Cardiac muscle cell (in vitro differentiated cells and primary cell): ENCODE measurements at places on chromosomes 16 and 17. TPM values are rescaled to one million over a fixed set of nuclear protein-coding genes. Genes with fewer than 3 reads are reported as not detected.

Gene COL1A1
- 212 and 261 TPM in 2 replicates for polyA plus RNA-seq

Gene CTRB2
- polyA plus RNA-seq = 0.76 TPM in 1 of 2 replicates, not detected in the other

Gene MFSD6L
- polyA plus RNA-seq = not detected in 2 replicates

Gene NPIPA8
- polyA plus RNA-seq = not detected in 2 replicates

Gene OR4D1
- polyA plus RNA-seq = not detected in 2 replicates

Gene RGS9
- 5.5 and 8.5 TPM in 2 replicates for polyA plus RNA-seq

Gene IGSF6
- 0.13 TPM in 1 of 2 replicates, not detected in the other for polyA plus RNA-seq

Gene FGF11
- polyA plus RNA-seq = 50.4 and 63.6 TPM in 2 replicates

Gene KRTAP9-4
- polyA plus RNA-seq = not detected in 2 replicates

Gene YBX2
- polyA plus RNA-seq = 20.9 and 32.7 TPM in 2 replicates

Gene ACSM3
- polyA plus RNA-seq = 1.8 and 2.0 TPM in 2 replicates

Gene CACNG4
- 1.2 and 3.0 TPM in 2 replicates for polyA plus RNA-seq

Gene GNAO1
- polyA plus RNA-seq = 2.8 and 4.4 TPM in 2 replicates

Gene RNF227
- 5.2 and 5.8 TPM in 2 replicates for polyA plus RNA-seq

Gene IGF2BP1
- 18.7 and 41.7 TPM in 2 replicates for polyA plus RNA-seq

Gene KIF2B
- polyA plus RNA-seq = not detected in 2 replicates

Gene HS3ST6
- polyA plus RNA-seq = not detected in 2 replicates

Gene SCNN1B
- not detected in 2 replicates for polyA plus RNA-seq

Gene MYL4
- polyA plus RNA-seq = 3,500 and 5,148 TPM in 2 replicates

Gene ZDHHC7
- 57.8 and 71.6 TPM in 2 replicates for polyA plus RNA-seq

Gene TPSD1
- not detected in 2 replicates for polyA plus RNA-seq

Gene C16orf82
- not detected in 2 replicates for polyA plus RNA-seq

Gene TBC1D3G
- 4.5 and 5.9 TPM in 2 replicates for polyA plus RNA-seq

Gene SEPTIN1
- polyA plus RNA-seq = 8.7 and 11.9 TPM in 2 replicates
